Stimulated activated CD4-positive, alpha-beta T cell treated with anti-CD3 and anti-CD28 coated beads, Interleukin-12 subunit alpha, Interleukin-12 subunit beta, amount 100 ng/mL, for 24 hours (primary cell): ENCODE measurements at places on chromosomes 7 and 10.

DNA sequence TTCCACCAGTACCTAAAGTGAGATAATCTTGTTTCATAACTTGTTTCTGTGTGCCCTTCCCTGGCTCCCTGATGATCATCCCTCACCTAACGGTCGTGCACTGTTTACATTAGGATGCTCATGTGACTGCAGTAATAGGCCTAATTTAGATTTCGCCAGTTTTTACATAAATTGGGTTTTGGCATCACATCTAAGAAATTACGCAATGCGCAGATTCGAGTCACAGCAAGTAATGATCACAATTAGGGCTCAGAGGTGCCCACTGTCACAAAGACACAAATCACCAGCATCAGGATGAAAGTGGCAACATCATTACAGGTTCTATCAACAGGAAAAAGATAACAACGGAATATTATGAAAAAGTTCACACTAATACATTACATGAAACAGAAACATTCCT is 94.7 kb downstream of the LARP4B start:
- DNase-seq, result no peak

DNA sequence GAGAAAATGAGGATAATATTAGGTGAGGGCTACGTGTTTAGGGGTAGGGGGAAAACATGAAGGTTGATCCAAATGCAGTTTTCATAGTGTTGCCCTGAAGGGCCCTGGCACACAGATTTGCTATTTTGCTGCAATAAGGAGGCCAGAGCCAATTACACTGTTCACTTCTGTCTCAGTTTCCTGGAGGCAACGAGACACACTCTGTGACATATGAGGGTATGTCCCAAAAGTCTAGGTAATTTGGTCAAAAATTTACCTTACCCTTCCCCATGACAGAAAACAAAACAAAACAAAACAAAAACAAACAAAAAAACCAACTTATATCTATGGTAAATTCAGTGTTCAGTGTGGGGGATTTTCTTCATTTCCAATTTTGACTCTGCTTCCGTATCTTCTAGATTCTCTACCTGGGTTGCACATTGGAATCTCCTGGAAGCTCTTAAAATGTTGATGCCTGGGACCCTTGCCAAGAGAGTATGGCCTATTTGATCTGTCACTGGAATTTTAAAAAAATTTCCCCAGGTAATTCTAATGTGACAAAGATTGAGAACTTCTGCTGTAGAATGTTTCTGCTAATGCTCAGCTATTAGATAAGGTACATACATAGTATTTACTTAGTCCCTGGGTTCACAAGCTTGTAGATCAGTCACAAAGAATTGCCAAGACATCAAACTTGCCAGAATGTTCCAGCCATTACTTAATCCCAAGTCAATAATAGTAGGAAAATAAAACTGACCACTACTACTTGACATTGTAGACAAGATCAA is 139.5 kb downstream of the SEMA3E start:
- no peak for DNase-seq

- DNase-seq, result no peak
Observed at GRCh38 chr7:76347710-76348109, 11.1 kb downstream of the YWHAG start.

GRCh38 chr10:51806079-51806835 is 106.9 kb upstream of the CSTF2T start:
- no peak for DNase-seq

DNA sequence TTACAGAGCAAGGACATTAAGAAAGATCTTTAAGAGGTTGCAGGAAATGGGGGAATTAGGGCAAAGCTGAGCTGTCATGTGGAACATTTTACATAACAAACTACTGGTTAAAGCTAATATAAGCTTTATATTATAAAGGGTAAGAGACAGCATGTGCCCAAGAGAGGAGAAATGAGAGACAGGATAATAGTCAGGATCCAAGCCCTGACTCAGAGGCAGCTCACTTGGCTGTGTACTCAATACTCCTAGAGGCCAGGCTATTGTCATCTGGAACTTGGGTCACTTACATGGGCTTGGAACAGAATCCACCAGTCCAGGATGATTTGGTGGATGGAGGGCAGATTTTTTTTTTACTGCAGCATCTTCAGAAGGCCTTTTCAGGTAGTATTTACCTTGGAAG is 418.6 kb upstream of the ZMIZ1 start:
- DNase-seq, result no peak

- DNase-seq, result no peak
Observed at GRCh38 chr7:50412973-50413372, 37.2 kb downstream of the FIGNL1 start.

- DNase-seq, result no peak
Observed at GRCh38 chr10:100489396-100489795, 26.6 kb downstream of the WNT8B start.

DNA sequence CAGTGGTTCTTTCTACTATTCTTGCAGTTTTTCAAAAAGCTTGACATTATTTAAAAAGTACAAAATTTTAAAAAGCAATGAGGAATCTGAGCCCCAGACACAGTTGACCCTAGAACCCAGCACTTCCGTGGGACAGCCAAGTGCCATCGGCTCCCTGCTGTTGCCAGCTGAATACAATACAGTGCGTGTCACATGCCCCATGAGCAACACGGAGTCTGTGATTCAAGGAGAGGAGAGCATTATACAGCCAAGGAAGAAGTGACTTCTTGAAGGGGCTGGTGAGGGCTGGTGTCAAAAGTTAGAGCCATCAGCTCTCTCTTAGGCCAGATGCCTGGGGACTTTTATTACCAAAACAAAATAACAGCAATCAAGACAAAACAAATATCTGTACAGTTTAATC is 123.0 kb upstream of the FGFR2 start:
- no peak for DNase-seq

DNA sequence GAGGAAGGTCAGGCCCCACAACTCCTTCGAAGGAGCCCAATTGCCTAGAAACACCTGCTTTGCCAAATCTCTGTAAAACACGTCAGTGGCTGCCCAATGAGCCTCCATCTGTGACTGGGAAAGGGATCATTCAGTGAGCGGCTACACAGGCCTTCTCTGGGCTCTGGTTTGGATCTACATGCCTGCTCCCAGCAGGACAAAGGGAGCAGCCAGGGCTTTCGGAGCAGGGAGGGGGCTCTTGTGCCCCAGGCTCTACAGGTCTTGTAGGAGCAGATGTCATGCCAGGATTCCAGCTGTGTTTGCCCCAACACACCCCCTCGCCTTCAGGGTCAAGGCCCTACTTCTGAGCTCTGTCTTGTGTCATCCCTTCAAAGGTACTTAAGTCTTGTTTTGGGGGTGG is 73.5 kb downstream of the CLEC2L start:
- DNase-seq, result no peak

DNA sequence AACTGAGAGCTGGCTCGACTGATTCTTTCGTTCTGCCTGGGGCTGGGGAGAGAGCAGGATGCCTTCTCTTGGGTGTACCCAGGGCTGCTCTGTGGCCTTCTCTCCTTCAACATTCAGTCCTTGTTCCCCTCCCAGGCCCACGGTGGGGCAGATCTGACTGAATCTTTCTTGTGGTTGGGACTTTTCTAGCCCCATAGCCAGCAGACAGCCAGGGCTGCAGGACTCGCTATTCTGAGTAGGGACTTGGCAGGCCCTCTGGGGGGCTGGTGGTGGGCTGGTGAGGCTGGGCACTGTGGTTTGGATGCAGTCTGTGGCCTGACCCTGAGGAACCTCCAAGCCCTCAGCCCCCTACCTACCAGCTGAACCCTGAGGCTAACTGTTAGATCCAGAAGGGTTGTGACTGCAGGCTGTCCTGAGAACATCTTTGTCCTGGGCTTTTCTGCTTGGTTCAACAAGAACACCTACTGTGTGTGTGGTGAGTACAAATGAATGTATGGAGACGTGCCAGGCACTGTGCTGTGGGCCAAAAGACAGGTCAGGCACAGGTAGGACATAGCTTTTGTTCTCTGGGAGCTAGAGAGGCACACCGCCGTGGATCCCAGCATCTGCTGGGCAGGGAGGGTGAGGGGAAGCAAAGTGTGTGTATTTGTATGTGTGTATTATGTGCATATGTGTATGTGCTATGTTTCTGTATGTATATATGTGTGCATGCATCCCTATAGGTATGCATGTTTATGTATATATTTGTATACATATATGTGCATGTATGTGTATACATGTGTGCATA is 2.1 kb upstream of the PALD1 start:
- no peak for DNase-seq

GRCh38 chr10:56351909-56352630 is 9.0 kb downstream of the ZWINT start:
- no peak for DNase-seq

- DNase-seq, result no peak
Observed at GRCh38 chr10:12036073-12036655, 6.4 kb downstream of the UPF2 start.

- DNase-seq, result no peak
Observed at GRCh38 chr7:85176197-85176596, 10.7 kb downstream of the SEMA3D start.

DNA sequence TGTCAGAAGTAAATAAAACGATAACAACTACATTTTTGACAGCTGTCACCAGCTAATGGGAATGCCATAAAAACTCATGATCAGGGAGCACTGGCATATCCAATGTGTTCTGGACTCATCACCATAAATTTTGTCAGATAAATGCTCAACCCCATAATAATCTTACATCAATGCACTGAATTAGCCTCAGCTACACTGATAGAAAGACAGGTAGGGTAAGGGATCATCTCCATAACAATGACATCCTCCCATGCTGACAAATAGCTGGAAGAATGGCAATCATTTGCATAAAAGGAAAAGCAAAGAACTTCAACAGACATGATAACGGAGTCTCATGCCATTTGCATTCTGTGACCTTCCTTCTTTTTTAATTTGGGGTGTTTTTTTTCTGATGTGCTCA is 352.8 kb upstream of the PFKP start:
- no peak for DNase-seq

GRCh38 chr7:44378744-44379143 is 53.4 kb upstream of the CAMK2B start:
- no peak for DNase-seq

GRCh38 chr10:88100281-88100680 is 236.9 kb downstream of the PTEN start:
- no peak for DNase-seq

GRCh38 chr10:76628801-76629200 is 1008.8 kb downstream of the KCNMA1 start:
- DNase-seq, result no peak

DNA sequence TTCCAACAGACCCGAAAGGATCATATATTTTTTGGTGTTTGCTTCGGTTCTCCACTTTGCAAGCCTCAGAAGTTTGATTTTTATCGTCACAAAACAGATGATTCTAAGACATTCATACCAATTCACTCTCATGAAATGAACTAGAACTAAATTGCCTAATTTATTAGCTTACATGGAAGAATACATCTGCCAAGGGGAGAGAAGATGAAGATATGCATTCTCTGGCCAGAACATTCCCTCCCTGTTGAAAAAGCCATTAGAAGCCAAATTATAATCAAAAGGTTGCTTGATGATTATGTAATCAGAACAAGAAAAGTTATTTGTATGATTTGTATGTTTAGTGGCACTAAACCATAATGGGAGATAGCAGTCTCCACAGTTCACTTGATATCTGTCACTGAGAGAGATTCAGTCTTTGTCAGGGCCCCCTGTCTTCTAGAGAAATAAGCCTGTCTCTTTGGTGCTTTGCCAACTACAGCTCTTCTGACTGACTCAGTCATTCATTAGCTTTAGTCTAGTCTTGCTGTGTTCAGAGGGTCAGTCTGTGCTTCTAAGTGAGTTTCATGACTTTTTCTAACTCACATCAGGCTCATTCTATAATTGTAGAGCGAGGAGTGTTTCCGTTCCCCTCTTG is 95.3 kb upstream of the GNAI1 start:
- DNase-seq, result no peak

- DNase-seq, result no peak
Observed at GRCh38 chr10:118590334-118590733, 5.1 kb downstream of the PRLHR start.

- no peak for DNase-seq
Observed at GRCh38 chr7:110853263-110853662, 237.7 kb upstream of the LRRN3 start.

GRCh38 chr7:120055300-120055699 is 217.7 kb upstream of the KCND2 start:
- DNase-seq, result no peak

- no peak for DNase-seq
Observed at GRCh38 chr7:88243345-88243909, 23.6 kb upstream of the SRI start.

DNA sequence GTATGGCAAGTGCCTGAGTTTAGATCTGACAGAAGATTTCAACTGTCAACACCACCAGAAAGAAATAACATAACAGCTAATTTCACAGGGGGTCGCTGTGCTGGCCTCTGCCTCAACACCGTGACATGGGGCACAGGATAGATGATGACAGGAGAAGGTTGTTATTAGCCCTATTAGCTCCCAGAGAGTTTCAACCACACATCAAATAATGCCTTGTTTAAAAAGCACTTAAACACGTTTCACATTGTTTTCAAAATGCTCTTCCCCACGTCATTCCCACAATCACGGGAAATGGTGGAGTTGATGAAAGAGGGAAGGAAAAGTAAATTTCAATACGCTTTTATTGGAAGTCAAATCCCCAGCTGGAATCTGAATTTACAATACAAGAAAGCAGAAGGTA is 184.7 kb downstream of the MAGI2 start:
- DNase-seq, result no peak
